K562 (cell line): ENCODE measurements at places on chromosomes 16 and 17.

DNA sequence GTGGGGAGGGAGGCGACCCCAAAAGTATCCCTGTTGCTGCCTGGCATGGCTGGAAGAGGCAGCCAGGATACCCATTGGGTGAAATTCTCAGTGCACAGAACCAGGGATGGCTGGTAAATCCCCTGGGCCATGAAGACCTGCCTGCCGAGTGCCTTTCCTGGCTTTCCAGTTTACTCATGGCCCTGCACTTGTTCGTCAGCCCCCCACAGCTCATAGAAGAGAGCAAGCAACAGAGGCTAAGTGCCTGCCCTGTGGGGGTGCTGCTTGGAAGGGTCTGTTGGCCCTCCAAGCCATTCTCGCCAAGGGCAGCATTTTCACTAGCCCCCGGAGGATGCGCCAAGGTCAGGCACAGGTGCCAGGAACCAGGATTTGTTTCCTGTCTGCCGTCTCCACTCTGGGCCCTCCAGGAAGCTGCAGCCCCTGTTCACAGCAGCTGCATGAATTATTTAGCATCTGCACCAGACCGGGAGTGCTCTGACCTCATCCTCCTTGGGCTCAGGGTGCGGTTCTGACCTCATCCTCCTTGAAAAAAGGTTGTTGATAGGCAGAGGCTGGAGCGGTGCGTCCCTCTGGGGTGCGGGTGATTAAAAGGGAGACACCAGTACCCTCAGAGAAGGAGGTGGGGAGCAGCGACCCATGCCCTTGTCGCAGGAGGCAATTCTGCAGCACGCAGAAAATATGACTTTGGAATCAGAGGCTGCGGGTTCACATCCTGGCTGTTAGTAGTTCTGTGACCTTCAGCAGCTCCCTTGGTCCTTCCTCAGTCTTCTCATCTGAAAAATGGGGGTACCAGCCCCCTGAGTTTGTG, 14.2 kb upstream of the CD300A start:
- DNase-seq: no peak

DNA sequence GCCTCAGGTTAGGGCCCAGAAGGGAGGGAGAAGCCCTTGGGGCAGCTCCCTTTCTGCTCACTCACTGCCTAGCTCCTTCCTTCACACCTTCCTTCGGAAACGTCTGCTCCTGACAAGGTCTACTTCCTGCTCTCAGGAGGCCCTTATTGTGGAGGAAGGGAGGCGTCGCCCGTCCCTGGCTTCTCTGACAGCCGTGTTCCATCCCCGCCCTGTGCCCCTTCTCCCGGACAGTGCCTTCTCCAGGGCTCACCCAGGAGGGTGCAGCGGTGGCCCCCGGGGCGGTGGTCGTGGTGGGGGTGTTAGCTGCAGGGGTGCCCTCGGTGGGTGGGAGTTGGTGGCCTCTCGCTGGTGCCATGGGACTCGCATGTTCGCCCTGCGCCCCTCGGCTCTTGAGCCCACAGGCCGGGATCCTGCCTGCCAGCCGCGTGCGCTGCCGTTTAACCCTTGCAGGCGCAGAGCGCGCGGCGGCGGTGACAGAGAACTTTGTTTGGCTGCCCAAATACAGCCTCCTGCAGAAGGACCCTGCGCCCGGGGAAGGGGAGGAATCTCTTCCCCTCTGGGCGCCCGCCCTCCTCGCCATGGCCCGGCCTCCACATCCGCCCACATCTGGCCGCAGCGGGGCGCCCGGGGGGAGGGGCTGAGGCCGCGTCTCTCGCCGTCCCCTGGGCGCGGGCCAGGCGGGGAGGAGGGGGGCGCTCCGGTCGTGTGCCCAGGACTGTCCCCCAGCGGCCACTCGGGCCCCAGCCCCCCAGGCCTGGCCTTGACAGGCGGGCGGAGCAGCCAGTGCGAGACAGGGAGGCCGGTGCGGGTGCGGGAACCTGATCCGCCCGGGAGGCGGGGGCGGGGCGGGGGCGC, 231.9 kb downstream of the SEC14L1 start:
- peak; percentile 91 for DNase-seq

GRCh38 chr16:88197481-88198456, 185.0 kb upstream of the ZNF469 start:
- DNase-seq: no peak

- DNase-seq: peak; percentile 38
Observed at GRCh38 chr17:57480438-57481196, 224.3 kb downstream of the MSI2 start.

DNA sequence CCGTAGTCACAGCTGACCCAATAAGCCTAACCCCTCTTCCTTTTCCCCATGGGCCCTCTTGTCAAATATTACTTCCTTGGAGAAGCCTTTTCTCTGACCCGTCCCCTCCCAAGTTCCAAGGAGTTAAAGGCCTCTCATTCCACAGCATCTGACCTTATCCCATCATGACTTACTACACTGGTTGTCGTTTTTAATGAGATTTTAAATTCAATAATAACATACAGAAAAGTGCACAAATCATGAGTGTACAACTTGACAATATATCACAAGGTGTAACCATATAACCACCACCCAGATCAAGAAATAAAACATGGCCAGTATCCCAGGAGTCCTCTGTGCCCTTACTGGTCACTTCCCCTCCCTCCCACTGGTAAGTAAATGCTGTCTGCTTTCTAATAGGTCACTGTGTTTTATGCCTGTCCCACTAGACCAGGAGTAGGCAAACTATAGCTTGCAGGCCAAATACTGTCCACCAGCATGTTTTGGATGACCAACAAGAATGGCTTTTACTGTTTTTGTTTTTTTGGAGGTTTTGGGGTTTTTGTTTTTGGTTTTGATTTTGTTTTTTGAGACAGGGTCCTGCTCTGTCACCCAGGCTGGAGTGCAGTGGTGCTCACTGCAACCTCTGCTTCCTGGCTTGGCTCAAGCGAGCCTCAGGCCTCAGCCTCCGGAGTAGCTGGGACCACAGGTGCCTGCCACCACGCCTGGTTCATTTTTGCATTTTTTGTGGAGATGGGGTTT, 1.2 kb upstream of the FDXR start:
- DNase-seq: peak; percentile 80

DNA sequence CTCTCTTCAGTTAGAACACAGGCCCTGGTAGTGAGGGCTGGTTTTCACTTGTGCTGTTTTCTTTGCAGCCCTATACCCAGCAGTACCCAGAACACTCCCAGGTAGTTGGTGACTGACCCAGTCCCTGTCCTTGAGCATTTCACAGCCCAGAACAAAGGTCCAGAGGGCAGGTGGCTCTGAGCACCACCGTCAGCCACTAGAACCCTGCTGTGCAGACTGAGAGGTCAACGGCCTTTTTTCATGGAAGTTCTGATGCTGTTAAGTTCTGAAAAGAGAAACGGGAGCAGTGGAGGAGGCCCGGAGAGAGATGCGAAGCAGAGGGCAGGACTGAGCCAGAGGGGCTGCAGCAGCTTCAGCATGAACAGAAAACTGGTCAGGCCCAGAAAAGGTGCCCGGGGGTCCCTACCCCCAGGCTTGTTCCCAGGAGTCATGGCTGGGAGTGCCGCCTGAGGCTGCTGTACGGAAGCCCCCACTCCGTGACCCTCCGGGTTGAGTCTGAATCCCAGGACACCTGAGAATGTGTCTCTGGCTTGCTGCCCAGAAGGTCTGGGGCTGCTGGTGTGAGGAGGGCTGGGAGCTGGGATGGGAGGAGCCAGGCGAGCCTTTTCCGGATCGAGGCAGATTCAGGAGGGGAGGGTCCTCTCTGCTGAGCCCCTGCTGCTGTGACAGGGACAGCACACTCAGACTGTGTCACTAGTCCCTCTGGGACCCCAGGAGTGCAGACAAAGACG, 8.7 kb downstream of the ZNF276 start:
- DNase-seq: no peak
